Mammary epithelial cell (primary cell): ENCODE measurements at places on chromosomes 1 and 21. TPM values are rescaled to one million over a fixed set of nuclear protein-coding genes. Genes with fewer than 3 reads are reported as not detected.

Gene SELE
- polyA plus RNA-seq: not detected

Gene GIPC2
- not detected for polyA plus RNA-seq

Gene RUNX3
- 0.59 TPM for polyA plus RNA-seq

Gene SLC1A7
- not detected for polyA plus RNA-seq

Gene GJA4
- 0.07 TPM for polyA plus RNA-seq

Gene MR1
- polyA plus RNA-seq: 18.0 TPM

Gene RIIAD1
- polyA plus RNA-seq: not detected

Gene ASPM
- 6.7 TPM for polyA plus RNA-seq

Gene TYW3
- polyA plus RNA-seq: 13.2 TPM

Gene DFFB
- polyA plus RNA-seq: 5.5 TPM

Gene IGSF21
- not detected for polyA plus RNA-seq

Gene KRTAP11-1
- not detected for polyA plus RNA-seq

Gene CACYBP
- polyA plus RNA-seq: 62.9 TPM

Gene LRP8
- 68.6 TPM for polyA plus RNA-seq

Gene PEAR1
- polyA plus RNA-seq: 0.17 TPM

Gene HTR6
- not detected for polyA plus RNA-seq

Gene NMNAT2
- 1.5 TPM for polyA plus RNA-seq

Gene SPOCD1
- 5.4 TPM for polyA plus RNA-seq

Gene LCE2A
- not detected for polyA plus RNA-seq

Gene TNFAIP8L2
- not detected for polyA plus RNA-seq

Gene CR1L
- not detected for polyA plus RNA-seq

Gene MTFR1L
- 27.1 TPM for polyA plus RNA-seq

Gene EFCAB14
- polyA plus RNA-seq: 40.5 TPM

Gene S100A8
- polyA plus RNA-seq: 133 TPM
